ENCODE measurements at places on chromosomes 5 and 9.

GRCh38 chr5:168600409-168600808 is 21.2 kb upstream of the PANK3 start:
- DNase-seq = no peak

- no peak for DNase-seq
Measured at GRCh38 chr5:124056326-124056990, 544.5 kb downstream of the CSNK1G3 start.

GRCh38 chr9:79670269-79670961 is 98.7 kb downstream of the TLE4 start:
- no peak for DNase-seq

- no peak for DNase-seq
Measured at GRCh38 chr5:39720136-39720535, 295.4 kb upstream of the DAB2 start.

DNA sequence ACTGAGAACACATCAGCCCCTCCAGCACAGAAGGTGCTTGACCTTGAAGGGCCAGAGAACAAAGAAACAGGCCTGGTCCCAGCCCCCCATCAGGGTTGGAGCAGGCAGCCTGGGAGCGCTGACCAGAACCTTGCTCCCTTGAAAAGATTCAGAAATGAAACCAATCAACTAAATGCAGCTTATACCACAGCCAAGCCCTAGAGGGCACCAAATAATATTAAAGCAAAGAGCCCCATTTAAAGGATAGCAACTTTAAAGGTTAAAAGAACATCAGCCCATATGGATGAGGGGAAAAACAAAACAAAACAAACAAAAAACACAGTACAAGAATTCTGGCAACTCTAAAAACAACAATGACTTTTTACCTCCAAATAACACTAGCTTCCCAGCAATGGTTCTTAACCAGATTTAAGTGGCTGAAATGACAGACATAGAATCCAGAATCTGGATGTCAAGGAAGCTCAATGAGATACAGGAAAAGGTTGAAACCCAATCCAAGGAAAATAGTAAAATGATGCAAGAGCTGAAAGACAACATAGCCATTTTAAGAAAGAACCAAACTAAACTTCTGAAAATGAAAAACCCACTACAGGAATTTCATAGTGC is 471.9 kb downstream of the MTRR start:
- DNase-seq = no peak

DNA sequence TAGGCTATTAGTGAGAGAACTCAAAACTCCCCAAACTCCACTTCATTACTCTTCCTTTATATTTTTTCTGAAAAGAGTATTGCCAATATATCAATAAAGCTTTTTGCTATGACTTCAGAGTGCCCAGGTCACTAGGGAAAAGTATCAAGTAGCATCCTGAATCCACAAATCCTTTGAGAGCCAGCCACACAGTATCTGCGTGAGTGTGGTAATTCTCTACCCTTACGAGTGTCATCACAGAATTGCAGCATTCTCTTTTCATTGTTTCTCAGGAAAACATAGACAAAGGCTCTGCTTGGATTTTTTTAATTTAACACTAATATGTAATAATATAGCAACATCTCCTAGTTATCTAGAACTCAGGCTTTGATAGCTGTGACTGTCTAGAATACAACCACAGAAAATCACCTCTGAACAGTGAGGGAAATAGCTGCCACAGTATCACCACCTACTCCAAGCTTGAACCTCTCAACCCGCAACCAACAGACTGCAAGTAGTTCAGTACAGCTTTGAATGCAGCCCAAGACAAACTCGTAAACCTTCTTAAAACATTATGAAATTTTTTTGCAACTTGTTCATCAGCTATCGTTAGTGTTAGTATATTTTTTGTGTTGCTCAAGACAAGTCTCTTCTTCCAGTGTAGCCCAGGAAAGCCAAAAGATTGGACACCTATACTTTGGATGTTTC is 79.3 kb upstream of the CCDC152 start:
- no peak for DNase-seq

DNA sequence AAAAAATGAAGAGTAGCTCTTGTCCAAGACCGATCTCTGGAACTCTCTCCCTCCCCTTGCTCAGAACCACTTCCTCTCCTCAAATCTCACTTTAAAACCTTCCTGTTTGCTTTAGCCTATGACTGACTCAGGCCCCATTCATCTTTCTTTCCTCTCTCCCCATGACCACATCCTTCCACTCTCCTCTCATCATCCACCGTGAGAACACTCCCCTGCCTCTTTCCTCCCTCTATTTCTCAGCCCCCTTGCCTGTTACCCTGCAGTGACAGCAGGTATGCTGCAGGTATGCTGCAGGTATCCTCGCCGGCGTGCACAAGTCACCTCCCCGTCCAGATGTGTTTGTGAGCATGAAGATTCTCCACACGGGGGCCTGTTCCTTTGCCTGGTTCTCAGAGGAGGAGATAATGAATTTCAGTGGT is 505.3 kb downstream of the CCDC171 start:
- DNase-seq = no peak
